ENCODE measurements at places on chromosomes 4 and X.

DNA sequence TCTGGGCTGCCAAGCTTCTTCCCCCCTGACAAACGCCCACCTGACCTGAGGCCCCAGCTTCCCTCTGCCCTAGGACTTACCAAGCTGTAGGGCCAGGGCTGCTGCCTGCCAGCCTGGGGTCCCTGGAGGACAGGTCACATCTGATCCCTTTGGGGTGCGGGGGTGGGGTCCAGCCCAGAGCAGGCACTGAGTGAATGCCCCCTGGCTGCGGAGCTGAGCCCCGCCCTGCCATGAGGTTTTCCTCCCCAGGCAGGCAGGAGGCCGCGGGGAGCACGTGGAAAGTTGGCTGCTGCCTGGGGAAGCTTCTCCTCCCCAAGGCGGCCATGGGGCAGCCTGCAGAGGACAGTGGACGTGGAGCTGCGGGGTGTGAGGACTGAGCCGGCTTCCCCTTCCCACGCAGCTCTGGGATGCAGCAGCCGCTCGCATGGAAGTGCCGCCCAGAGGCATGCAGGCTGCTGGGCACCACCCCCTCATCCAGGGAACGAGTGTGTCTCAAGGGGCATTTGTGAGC is 37.0 kb downstream of the HTRA3 start:
- no peak for DNase-seq

- no peak for DNase-seq
These were observed 70.5 kb upstream of the IRF2 start for GRCh38 chr4:184544788-184545409.

DNA sequence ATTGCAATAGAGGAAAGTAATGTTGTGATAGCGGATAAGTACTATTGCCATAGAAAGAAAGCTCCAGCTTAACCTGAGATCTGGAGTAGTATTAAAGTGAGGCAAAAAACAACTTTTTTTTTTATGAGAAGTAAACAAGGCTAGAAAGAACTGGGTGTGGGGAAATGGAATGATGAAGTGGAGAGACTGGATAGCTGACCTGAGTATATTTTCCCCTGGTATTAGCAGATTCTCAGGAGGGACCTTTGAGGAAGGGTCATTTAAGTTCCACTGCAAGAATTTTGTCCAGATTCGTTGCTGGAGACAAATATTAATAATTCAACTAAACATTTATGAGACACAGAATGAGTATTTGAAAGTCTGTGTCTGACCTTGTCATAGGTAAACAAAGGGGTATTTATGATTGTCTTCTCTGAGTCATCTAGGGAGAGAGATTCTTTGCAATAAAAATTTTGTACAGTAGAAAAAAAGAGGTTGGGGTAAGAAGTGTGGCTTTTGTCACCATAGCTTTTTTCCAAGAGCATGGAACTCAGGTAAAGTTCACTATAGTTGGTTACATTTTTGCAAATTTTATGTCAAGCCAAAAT is 2095.9 kb downstream of the ARAP2 start:
- no peak for DNase-seq

DNA sequence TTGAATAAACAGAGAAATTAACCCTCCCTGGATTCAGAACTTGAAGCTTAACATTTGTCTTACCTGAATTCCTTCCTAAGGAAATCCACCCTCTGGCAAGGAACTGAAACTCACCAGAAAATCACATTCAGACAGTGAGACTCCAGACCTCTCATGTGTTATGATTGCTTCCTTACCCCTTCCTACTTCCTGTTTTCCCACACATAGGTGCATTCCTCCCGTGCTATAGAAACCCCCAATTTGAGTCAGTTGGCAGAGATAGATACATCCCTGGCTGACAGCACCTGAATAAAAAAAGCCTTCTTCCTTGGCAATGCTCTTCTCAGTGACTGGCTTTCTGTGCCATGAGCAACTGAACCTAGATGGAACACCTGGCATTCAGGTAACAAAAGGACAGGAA is 157.0 kb upstream of the SMIM31 start:
- DNase-seq: no peak

DNA sequence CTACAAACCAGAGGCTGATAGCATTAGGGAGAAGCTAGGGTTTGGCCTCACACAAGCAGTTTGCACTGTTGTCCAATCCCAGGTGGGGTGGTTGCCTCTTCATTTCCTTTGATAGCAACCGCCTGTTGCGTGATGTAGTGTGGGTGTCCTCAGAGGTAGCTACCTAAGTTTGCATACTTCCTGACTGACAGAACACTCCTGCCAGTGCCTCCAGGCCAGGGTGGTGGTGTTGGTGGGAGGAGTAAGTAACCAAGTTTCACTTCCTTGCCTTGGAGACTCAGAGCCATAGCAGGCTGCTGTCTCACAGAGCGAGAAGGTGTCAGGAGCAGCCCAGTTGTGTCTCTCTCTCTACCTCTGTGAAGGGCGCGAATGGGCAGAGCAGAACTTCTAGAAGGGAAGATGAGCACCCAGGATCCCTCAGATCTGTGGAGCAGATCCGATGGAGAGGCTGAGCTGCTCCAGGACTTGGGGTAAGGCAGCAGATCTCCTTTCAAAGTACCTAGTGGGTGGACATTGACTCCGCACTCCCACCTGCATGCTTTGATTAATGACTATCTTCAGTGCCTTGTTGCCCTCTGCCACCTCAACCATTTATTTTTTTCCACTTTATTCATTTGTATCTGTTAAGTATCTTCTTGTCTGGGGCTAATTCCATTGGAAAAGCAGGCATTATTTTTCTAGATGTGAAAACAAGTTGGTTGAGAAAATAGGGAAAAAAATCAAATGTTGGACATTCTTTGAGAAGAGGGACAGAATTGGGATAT is at the start of gene DAPP1:
DAPP1 (plus strand) TSS at position 283 of the 764 bp plus-strand sequence; CDS start at position 370, 87 bp downstream.
- DNase-seq: peak; percentile 84

GRCh38 chrX:12984603-12985319 is 9.9 kb downstream of the TMSB4X start:
- DNase-seq: no peak

GRCh38 chr4:150769248-150769647 is 187.3 kb downstream of the MAB21L2 start:
- DNase-seq: no peak

GRCh38 chrX:22135994-22136684 is 104.0 kb downstream of the PHEX start:
- no peak for DNase-seq

DNA sequence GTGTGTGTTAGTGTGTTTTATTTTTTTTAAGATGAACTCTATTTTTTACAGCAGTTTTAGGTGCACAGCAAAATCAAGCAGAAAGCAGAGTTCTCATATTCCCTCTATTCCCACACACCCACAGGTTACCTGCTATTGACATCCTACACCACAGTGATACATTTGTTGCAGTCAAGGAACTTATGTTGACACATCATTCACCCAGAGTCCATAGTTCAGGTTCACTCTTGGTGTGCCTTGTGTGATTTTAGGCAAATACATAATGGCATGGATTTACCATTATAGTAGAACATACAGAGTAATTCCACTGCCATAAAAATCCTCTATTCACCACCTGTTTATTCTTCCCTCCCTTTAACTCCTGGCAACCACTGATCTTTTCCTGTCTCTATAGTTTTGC is 28.7 kb downstream of the DIAPH2 start:
- DNase-seq: no peak

DNA sequence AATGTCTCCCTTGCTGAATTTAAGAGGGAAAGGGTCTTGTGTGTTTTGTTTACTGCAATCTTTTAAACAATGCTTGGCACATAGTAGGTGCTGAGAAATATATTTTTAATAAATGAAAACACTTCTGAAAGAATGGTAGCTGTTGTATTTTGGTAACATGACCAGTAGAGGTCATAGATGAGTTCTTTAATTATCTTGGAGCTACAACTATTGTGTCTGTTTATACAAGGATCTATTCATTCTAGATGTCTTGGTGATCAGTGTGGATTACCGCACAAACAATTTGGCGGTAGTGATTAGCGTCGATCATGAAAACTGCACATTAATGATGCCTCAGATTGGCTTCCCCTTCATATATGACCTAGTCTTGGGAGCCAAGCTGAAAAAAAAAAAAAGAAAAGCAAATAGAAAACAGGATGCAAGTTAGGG is 21.4 kb upstream of the SCRG1 start:
- DNase-seq: no peak

- peak; percentile 71 for DNase-seq
These were observed at the start of gene TMEM131L for GRCh38 chr4:153466081-153466948. Gene TMEM131L (plus strand): TSS chr4:153466360. CDS start chr4:153466398, 38 bp downstream.

GRCh38 chr4:26687728-26688127 is 103.8 kb downstream of the TBC1D19 start:
- no peak for DNase-seq

DNA sequence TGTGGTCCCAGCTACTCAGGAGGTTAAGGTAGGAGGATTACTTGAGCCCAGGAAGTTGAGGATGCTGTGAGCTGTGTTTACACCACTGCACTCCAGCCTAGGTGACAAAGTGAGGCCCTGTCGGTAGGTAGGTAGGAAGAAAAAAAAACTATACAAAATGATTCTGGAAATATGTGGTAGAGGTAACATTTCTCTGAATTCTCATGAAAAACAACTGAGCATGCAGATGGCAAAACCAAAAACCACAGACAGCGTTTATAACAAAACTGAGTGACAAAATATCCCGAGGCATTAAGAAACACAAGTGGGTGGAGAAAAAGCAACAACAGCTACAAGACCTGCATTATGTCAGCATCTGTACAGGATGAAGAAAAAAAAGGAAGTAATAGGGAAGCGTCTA is 211.7 kb downstream of the DLG3 start:
- no peak for DNase-seq

DNA sequence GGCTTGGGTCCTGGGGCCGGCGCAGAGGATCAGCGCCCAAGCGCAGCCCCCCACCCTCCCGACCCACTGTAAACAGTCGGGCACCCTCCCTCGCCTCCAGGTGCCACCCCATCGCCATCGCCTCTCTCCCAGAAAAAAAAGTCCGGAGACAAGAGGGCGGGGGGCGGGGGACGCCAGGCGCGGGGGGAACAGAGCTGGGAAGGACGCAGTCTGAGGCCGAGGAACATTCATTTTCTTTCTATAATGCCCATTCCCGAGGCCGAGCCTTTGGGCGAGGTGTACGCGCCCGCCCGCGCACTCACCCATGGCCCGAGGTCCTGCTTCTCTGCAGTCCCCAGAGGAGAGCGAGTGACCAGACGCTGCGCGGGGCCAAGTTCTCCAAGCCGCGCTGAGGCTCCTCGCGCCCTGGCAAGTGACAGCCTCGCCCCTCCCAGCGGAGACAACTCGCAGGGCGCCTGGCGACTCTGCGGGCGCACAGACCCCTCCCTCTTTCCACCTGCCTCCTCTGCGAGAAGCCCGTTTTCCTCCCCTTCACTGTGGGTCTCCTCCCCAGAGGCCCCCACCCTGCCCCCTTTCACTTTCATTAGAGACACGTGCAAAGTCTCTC is 63.5 kb upstream of the WDR17 start:
- no peak for DNase-seq

GRCh38 chr4:185809121-185809520 is 2.9 kb downstream of the SORBS2 start:
- DNase-seq: no peak

GRCh38 chr4:183632689-183633088 is 26.3 kb downstream of the RWDD4 start:
- DNase-seq: no peak

DNA sequence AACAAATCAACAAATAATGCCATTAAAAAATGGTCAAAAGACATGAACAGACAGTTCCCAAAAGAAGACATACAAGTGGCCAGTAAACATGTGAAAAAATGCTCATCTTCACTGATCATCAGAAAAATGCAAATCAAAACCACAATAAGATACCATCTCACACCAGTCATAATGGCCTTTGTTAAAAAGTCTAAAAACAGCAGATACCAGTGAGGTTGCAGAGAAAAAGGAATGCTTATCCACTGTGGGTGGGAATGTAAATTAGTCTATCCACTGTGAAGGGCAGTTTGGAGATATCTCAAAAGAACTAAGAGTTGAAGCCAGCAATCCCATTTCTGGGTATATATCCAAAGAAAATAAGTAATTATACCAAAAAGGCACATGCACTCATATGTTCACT is 668.1 kb upstream of the CPEB2 start:
- no peak for DNase-seq

DNA sequence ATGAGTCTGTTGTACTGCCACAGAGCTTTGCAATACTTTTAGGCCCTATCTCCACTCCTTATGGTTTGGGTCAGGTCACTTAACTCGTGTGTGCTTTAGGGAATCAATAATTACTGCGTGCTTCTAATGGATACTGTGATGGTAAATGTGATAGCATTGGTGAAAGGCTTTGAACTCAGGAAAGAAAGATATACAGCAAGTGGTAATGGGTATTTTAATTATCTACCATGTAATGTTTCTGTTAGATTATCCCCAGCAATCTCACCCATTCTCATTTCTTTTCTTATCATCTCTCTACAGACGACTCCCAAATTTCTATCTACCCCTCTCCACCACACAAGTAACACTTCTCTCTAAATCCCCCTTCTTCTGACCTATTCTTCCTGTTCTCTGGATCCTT is 128.6 kb downstream of the GPC3 start:
- DNase-seq: no peak

DNA sequence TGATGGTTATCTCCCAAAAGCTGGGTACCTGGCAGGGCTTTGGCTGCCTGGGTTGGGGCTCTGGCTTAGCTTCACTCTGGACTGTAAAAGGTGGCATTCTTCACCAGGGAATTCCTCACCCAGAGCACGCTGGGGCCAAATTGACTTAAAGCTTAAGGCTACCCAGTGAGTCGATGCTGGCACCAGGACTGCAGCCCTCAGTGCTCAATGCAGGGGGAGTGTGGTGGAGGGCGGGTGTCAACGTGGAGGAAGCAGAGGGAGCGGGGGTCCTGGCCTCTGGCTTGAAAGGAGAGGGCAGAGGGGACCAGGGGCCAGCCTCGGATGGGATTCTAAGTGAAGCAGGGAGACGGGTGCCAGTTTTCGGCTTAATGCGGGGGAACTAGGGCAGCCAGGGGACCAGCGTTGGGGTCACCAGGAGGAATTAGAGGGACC is 446 bp upstream of the FAM50A start:
- no peak for DNase-seq

GRCh38 chr4:110675426-110675825 is 52.5 kb upstream of the PITX2 start:
- DNase-seq: no peak

DNA sequence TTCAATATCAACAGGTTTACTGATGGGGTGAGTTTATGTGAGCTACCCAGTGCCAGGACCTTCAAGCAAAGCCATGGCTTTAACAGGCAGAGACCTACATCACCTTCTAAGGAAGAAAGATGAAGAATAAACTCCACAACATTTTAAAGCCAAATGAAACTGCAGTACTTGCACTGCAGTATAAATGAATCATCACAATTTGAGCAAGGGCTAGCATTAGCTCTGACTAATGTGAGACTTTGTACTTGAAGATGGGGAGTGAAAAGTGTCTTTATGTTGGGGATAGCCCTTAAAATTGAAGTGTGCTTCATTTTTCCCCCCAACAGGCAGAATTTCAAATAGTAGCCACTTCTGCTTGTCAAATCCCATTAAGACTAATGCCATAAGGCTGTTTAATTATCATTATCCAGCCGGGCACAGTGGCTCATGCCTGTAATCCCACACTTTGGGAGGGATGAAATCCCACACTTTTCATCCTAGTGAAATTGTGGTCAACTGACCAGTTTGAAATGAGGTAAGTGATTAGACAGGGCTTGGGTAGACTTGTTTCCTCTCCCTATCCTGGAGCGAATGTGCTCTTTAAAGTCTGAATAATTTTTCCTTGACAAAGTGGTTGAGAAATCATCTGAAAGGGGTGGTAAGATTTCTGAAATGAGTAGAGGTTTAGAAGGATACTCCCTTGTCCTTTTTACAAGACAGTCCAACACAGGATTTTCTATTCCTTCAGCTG is 27.2 kb upstream of the GPR34 start:
- DNase-seq: no peak
